Osteocyte (in vitro differentiated cells): ENCODE measurements at places on chromosomes 12 and 14.

DNA sequence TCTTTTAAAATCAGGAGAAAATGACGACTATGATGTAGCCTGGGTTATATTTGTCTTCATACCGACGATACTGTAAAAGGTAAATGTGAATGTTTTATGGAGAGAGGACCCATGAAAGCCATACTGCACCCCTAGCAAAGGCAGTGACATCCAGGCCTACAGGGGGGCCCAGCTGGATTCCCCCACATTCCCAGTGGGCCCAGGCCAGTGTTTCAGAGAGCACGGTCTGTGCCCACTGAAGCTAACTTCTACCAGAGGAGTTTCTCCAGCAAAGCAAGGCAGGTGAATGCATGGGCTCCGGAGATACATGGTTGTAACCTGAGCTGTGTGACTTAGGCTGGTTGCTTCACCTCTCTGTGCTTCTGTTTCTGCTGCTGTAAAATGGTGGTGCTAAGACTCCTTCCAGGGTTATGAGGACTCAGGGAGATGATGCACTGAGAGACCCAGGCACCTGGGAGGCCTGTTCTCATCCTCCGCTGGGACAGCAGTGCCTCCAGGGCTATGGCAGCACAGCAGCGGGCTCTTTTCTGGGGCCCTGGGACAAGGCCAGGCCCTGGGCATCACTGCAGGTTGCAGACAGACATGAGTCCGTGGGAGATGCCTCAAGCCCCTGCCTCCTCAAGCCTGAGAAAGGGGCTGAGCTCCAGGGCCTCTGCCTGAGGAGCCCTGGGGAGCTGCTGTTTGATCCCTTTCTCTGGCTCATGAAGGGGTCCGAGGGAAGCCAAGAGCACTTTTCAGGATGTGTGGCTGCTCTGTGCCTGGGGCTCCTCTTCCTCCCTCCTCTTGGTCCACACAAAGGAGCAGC lies 73.7 kb downstream of the SERPINA3 start:
- no peak for DNase-seq

GRCh38 chr12:8734873-8735381 lies 37.1 kb downstream of the RIMKLB start:
- no peak for DNase-seq

DNA sequence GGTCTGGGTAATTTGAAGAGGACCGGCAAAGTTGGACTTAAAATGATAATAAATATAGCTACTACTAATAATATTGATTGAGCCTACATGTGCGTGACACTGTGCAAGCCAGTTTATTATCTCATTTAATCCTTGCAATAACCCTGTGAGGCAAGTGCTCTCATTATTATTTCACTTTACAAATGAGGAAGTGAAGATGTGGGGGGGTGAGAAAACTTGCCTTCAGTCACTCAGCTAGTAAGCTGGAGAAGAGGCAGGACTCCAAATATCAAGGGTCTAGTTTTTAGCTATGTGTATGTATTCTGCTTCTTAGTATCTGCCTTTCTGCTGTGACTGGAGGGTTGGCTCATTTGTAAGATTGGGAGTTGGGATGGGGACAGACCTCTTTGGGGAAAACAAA lies 39.2 kb downstream of the NPAS3 start:
- no peak for DNase-seq

GRCh38 chr12:93199831-93200236 lies 177.9 kb upstream of the NUDT4 start:
- no peak for DNase-seq

GRCh38 chr14:72790887-72791566 lies 102.9 kb downstream of the DPF3 start:
- DNase-seq, result no peak

DNA sequence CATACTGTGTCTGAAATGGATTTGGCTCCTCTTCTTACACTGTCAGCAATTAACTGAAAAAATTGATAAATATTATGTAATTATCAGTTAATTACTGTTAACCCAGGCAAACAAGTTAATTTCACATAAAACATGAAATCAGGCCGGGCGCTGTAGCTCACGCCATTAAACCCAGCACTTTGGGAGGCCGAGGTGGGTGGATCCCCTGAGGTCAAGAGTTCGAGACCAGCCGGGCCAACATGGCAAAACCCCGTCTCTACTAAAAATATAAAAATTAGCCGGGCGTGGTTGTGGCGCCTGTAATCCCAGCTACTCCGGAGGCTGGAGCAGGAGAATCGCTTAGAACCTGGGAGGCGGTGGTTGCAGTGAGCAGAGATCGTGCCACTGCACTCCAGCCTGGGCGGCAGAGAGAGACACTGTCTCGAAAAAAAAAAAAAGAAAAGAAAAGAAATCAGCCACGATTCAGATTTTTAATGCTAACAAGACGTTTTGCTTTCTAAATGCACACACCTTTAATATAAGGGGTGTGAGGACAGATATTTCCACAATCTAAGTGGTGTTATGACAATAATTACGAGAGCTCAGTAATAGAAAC lies 473 bp upstream of the TMEM19 start:
- no peak for DNase-seq

DNA sequence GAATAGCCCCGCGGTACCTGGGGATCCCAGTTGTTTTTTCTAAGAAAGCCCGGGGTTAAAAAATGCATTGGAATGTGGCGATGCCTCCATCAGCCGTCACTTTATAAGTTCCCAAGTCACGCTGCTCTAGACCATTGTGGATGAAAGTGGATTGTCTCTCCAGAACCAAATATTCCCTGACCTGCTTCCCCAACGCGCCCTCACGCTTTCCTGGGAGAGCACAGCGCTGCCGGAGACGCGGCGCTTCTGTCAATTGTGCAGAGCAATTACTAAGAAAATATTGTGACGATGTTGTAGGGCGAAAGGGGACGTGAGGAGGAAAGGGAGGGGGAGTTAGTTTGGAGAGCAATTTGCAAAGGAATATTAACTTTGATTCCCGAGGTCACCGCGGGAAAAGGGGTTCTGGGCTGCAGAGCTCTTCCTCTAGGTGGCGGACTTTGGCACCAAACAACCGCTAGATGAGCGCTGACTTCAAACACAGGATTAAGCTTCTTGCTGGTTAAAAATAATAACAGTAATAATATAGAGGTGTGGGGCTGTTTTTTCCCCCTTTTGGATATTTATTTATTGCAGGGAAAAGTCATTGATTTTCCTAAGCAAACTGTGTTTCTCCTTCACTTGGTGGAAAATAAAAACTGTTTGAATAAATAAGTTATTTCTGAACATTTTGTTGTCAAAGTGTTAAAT lies 9.6 kb upstream of the FOXG1 start:
- no peak for DNase-seq

- no peak for DNase-seq
These were observed 16.8 kb upstream of the SDR39U1 start for GRCh38 chr14:24459331-24459730.

- no peak for DNase-seq
These were observed 5.6 kb downstream of the GLI1 start for GRCh38 chr12:57465030-57465746.

- no peak for DNase-seq
These were observed 27.4 kb upstream of the PAPLN start for GRCh38 chr14:73209953-73210352.

DNA sequence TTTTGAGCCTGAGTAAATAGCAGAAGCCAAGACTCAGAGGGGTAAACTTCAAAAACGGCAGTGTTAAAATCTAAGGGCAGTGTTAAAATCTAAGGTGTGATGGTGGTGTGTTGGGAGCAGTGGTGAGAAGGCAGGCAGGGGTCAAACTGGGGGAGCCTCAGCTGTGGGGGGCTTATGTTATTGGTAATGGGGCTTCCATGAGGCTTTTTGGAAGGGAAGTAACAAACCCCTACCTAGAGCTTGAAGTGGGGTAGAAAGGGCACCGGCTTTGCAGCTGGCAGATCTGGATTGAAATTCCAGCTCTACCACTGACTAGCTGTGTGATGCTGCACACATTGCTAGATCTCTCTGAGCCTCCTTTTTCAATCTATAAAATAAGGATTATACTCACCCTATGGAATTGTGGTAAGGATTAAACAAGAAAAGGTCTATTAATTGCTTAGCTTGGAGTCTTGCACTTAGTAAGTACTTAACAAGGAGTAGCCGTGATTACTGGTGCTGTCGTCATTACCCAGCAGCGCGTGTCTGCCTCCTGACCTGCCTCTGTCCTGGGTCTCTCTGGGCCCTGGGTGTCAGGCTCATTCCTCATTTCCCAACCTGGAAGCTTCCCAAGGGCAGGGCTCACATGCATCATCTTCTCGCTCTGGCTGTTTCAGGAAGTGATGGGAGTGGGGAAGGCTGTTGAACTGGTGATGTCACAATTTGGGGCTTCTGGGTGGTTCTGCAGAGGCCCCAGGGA lies 18.5 kb upstream of the KRT80 start:
- no peak for DNase-seq

DNA sequence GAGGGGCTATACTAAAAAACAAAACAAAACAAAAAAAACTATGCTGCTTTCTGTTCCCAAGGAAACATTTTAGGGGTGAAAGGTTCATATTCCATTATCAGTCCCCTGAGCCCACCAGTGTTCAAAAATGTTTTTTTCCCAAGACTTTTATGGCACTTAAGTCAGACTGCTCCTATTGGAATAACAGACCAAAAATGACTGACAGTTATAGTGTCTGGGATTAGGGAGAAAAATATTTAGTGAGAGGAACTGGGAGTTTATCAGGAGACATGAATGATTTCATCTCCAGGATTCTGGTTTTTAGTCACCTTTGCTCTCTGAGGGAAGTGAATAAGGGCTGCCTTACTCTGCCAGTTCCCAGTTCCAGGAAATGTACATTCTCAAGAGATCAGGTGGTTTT lies 68.0 kb downstream of the PDE3A start:
- no peak for DNase-seq

DNA sequence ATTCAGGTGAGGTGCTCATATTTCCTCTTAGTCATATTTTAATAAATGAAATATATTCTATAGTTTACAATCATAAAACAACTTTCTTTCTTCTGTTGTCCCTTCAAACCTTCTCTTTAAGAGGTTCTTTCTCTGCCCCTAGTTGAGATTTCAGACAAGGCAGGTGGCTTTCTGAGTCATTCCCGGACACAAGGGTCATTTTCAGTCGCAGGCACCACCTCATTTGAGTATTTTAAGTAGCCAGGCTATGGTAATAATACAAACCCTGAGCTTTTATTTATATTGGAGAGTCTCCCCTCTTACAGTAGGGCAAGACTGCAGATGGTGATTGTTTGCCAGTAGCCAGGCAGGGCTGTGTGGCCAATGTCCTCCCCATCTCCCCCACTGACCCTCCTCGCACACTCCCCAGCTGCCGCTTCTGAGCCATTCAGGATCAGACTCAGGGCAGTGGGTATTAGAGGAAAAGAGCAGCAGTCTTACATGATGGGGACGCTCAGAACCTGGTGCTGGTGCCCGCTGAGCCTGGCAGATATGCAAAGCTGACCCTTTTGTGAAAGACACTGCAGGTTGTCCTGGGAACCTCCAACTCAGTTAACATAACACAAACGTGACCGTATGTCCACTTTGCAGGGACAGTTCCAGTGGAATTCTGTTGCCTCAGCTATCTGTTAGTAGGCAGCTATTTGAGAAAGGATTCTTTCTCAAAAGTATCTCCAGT lies 101.1 kb upstream of the BCL2L14 start:
- DNase-seq, result no peak

DNA sequence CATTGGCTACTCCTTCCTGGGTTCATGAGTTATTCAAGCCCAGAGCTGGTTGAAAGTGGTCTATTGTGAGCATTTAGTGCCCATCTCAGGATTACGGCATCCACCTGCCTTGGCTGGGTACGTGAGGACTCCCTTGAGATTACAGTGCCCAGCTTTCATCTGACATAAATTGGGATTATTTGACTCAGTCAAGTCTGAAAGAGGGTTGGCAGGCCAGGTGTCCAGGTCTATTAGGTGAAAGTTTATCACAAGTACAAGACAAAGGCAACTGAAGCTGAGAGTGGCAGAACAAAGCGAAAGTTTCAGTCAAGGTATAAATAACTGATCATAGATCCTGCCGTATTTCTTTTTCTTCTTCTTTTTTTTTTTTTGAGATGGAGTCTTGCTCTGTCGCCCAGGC lies 84.6 kb upstream of the ATF7IP start:
- DNase-seq, result no peak

DNA sequence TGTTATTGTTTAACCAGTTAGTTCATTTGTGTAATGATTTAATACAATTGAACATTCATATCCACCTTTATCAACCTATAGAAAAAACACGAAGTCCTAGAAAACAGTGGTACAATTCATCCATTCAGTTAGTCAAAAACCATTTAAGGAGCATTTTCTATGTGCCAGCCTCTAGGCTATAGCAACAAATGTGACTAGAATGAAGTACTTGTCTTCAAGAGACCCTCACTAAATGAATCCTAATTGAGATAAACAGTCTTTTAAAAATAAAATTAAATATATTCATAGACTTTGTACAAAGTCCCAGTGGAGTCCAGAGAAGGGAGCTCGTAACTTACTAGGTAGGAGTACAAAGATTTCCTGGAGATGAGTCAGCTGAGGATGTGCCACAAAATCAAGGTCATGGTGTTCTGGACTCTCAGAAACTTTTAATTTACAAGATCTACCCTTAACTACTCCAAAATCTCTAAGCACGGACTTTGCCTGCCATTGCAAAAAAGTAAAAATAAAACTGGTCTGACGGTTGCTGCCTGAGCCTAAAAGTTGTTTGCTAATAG lies 430.7 kb upstream of the DCN start:
- DNase-seq, result no peak

DNA sequence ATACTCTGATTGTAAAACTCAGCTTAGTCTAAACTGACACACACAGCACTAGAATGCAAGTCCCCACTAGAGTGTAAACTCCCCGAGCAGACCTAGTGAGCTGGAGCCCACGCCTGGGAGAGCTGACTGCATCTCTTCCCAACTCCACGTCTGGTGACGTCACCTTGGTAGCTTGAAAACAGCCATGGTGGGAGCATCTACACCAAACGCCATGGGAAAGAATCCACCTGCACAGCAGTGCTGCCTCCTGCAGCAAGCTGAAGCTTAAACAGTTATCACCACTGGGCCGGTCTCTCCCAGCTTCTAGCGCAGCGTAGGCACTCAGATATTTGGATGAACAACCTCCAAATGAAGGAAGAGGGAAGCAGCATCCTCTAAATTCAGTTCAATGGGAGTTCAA lies 4.3 kb upstream of the PAPLN start:
- DNase-seq, result no peak

DNA sequence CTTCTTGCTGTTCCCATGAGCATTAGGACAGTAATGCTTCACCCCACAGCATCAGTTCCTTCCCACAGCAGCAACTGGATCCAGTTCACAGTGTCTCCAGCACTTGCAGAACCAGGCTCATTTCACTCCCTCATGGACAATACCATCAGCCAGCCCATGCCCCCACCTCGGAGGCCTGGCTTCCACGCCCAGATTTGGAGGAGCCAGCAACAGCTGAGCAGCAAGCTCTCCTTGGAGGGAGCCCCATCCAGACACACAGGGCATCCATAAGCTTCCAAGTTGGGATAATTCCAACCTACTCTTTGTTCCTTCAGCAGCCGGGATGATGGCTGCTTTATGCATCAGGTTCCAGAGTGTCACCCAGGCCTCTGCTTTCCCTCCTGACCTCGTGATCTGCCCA lies 250.0 kb downstream of the GLT1D1 start:
- DNase-seq, result no peak

GRCh38 chr12:65039301-65039700 lies 81.8 kb downstream of the WIF1 start:
- no peak for DNase-seq

- no peak for DNase-seq
These were observed 4.1 kb upstream of the TMEM120B start for GRCh38 chr12:121708313-121709063.

GRCh38 chr12:6774499-6775062 lies 2.3 kb downstream of the LAG3 start:
- no peak for DNase-seq

- no peak for DNase-seq
These were observed 6.3 kb downstream of the METAP2 start for GRCh38 chr12:95480230-95480629.
